Hematopoietic multipotent progenitor cell treated with erythropoietin and hydrocortisone succinate and interleukin-3 and kit ligand, for 4 days (in vitro differentiated cells): ENCODE measurements at places on chromosomes 7 and 10.

DNA sequence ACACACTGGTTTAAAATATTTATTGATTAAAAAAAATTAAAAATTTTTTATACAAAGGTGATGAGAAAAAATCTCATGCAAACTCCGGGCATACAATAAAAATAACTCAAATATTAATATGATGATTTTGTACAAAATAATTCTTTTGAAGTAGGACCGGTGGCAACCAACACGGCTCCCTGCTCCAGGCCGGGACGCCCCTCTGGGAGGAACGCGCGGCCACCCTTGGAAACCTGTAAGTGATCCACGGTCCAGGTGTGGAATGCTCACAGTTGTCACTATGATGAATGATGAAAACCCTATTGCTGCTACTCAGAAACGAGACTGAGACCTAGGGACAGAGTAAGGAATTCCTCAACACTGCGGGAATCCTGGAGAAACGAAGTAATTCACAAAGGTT lies 219.1 kb downstream of the TCERG1L start:
- DNase-seq = no peak

DNA sequence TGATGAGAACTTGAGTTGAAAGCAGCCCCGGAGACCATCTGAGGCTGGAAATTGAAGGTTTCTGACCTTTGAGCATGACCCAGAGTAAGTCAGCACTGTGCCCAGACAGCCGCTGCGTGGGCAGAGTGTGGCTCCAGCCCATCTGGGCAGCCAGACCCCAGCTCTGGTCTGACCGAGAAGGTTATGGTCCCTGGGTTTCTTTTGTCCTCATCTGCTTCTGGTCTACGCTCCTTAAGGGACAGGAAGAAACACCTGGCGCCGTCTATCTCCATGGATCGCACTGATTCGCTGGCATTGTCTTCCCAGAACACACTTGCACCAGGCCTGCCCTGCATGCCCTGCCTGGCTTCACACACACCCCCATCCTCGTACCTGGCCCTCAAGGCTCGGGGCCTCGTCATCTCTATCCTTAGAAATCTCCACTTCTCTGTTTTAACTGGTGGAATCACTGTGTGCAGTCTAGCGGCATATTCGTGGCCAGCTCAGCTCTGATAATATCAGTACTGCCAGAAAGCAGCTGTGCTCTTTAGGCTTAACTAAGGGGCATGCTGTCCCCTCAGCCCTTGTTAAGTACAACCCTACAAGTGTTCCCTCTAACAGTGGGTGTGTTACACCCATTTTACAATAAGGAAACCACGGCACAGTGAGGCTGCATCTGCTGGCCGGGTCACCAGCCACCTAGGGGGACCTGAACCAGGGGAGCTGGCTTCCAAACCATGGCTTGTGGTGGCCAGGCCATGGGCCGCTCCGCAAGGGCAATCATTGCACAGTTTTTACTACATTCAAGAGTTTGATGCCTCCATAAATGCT lies 127.7 kb downstream of the ADCY1 start:
- DNase-seq = peak; percentile 44

- no peak for DNase-seq
Measured at GRCh38 chr7:118949031-118949430, 724.5 kb downstream of the ANKRD7 start.

DNA sequence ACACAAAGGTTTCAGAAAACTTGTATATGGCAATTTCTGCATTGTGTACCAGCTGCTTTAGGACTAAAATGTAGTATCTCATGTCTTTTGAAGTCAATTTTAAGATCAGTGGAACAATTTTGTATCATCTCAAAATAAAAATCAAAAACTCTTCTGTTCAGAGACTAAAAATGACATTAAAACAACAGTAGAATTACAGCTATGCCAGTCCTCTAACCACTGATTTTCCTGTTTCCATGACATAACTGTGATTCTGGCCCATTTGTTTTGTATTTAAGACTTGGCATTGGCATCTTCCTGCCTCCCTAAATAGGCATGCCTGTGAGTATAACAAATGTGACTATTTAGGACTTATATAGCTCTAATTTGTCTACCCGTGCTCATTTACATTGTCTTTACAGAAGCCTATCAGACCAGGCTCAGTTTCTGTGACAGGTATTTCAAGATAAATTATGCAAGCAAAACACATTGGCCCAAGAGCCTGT lies 29.1 kb upstream of the VPS41 start:
- DNase-seq = no peak

DNA sequence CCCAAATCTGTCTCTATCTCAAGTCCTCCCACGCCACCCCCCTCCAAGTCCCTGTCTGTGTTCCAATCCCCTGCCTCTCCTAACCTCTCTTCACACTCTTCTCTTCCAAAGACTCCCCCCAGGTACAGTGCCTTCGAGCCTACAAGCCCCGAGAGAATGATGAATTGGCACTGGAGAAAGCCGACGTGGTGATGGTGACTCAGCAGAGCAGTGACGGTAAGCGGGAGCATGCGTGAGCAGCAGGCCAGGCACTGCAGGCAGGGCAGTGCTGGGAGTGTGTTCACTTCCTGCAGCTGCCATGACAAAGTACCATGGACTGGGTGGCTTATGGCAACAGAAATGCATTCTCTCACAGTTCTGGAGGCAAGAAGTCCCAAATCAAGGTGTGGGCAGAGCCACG lies 23.4 kb downstream of the ARHGEF5 start:
- DNase-seq = peak; percentile 18

DNA sequence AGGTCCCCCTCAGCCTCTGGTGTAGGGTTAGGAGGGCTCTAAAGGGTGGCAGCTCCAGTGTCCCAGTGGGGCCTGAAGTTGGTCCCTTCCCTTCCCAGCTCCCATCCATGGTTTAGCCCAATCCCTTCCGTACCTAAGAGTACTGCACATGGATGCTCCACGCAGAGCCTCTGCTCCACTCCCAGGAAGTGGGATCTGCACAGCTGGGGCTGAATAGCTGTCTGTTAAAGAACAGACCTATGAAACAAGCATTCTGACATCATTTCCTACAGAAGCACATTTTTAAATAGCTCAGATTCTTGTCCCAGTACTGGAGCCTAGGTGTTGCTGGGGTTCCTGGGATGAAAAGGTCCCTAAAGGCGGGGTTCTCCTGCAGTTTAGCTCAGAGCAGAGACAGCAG lies 135.9 kb downstream of the ZMYND11 start:
- no peak for DNase-seq

DNA sequence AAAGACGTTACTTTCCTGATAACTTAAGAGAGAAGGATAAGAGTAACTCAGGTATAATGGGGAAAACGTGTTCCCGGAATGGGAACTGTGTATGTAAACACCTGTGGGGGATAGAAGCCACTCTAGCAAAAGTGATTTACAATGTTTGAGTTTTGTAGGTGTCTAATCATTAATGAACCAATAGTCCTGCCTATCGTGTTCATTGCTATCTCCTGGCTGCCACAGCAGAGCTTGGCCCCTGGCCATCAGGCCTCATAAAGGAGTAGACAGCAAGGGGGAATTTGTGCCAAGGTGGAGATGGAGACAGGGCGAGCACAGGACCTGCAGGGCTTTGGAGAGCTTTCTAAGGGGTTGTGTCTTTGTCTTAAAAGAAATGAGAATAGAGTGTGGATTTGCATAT lies 102.1 kb downstream of the GAD2 start:
- no peak for DNase-seq

DNA sequence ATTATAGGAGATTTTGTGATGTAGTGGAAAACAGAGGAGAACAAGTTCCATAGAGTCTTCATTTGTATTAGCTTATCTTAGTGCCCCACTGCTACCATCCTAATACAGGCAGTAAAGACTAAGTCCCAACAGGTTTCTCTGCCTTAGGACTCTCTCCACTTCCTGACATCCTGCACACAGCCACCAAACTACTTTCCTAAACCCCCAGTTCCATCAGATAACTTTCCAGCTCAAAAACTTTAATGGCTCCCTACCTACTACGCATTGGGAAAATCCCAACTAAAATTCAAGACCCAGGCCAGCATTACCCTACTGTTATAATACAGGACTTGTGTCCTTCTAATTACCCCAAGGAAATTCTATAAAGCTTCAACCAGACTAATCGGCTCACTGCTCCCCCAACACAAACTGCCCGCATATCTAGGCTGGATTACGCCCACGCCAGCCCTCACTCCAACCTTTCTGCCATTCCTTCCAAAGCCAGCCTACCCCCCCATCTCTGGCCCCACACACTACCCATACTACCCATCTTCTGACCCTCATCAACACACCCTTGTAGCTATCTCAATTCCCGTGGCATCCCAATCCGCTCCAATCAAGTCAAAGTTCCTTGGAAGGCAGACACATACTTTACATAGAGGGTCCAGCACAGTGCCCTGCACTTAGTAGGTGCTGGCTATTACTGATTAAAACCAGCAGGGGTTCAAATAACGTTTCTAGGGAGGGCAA lies 1.4 kb downstream of the IDE start:
- peak; percentile 24 for DNase-seq

DNA sequence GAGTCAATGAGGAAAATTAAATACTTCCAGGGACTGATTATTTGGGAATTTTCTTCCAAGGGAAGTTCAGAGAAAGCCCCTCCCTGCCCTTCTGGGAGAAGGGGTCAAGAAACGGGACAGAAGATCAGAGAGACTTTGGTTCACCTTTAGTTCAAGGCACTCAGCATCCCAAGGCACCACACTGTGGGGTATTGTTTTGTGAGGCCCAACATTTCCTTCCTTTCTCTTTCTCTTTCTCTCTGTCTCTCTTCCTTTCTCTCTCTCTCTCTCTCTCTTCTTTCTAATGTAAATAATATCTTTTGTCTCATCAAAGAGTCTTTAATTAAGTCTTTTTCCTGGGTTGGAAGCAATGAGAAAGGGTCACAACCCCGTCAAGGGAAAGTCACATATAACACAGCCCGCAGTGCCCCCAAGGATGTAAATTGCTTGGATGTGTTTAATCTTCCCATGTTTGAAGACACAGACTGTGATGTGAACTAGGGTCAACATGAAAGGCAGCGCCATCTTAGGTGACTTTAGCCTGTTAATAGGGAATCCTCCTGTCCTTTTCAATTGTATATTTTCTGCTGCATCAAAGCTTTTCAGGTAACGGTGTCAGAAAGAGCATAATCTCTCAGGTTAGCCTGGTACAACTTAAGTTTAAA lies 983.3 kb upstream of the C7orf33 start:
- no peak for DNase-seq

DNA sequence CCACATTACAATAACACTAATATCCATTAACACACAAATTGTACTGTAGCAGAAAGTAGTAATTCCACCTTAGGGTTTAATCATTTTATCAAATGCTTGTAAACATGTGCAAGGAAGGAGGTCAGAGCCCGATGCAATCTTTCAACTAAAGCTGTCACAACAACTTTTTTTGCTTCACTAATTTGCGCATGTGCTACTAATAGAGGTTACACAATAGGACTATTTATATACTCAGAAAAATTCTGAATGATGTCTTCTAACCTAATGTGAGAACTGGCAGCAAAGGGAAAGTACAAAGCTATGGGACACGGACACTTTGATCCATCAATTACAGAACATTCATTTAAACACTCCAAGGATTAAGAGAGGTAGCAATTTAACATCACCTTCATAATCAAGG lies 244.4 kb downstream of the CHCHD3 start:
- DNase-seq = no peak

DNA sequence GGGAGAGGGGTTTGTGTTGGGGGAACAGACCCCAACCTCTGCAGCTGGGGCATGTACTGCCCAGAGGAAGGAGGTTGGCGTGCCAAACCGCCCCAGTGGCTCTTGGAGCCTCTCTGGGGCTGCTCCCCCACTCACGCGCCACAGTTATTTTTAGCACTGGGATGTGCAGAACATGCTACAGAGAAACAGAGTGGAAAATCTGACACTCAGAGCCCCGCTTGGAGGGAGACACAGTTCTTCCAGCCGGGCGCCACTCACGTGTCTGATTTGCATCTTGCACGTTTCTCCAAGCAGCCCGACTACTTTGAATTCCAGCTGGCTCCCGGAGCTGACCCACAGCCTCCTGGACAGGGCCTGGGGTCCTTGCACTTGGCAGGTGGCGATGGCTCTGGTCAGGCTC lies 182.0 kb downstream of the RPS24 start:
- peak; percentile 57 for DNase-seq

DNA sequence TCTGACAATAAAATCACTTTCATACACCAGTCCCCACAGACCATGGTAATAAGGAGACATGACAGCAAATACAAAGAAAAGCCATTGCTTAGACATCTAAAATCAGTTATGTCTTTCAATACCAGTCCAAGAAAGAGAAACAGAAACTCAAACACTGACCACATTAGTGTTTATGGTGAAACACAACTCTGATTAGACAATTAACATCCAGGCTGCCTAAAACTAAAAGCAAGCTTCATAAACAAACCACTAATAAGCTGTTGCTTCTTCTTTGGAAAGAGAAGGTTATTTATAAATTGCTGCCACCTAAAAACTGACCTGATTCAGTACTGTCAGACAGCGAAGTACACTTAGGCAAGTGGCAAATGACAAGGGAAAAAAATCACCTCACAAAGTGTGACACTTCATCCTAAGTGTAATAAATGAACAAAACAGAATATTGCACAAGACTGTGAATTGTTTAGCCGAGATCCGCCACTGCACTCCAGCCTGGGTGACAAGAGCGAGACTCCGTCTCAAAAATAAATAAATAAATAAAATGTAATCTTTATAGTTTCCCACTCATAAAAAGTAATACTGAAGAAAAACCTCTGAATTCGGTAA lies 277.4 kb downstream of the PARD3 start:
- DNase-seq = no peak

- no peak for DNase-seq
Measured at GRCh38 chr10:68077026-68077425, 1.9 kb upstream of the HERC4 start.

GRCh38 chr10:49664842-49665355 lies 14.6 kb upstream of the C10orf53 start:
- DNase-seq = no peak

DNA sequence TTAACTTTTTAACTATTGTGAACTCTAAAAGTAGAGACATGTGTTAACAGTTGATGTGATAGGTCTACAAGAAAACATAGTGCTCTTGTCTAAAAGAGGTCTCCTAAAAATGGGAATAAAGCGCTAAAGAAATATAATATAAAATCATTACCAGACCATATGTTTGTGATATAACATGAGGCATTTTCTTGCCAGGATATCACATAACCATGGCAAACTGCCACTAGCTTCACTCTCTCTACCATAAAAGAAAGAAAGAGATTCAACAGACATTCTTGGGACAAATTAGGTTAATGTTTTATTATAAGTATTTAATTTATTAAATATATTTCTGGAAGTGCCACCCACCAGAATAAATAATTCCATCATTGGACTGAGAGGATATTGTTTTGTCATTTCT lies 115.0 kb downstream of the TMEM26 start:
- DNase-seq = no peak
